Activated CD4-positive, alpha-beta T cell treated with anti-CD3 and anti-CD28 coated beads for 1 hour (primary cell): ENCODE measurements at places on chromosomes 11 and 22.

DNA sequence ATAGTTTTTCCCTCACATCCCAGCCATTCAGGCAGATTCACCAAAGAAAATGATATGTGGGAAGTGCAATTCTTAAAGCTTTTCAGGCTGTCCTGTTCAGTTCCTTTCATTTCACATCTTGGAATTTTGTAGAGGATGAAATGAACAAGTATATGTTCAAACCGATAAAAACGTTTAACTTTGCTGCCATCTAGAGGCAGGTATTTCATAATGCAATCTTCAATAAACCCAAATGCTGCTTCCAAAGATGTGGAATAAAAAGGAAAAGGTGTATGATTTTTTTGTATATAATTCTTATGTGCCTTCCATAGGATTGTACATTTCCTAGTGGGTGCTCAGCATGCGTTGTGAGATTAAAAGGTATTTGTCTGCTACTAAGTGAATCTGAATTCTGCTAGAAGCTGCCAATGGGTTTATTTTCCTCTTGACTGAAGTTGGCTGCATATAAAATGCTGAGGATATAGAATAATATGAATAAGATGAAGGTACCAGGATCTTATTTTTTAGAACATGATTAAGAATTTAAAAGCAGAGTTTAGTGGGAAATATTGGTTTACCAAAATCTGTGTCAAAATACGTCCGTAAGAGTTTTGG, 199.3 kb downstream of the PGR start:
- no peak for DNase-seq

DNA sequence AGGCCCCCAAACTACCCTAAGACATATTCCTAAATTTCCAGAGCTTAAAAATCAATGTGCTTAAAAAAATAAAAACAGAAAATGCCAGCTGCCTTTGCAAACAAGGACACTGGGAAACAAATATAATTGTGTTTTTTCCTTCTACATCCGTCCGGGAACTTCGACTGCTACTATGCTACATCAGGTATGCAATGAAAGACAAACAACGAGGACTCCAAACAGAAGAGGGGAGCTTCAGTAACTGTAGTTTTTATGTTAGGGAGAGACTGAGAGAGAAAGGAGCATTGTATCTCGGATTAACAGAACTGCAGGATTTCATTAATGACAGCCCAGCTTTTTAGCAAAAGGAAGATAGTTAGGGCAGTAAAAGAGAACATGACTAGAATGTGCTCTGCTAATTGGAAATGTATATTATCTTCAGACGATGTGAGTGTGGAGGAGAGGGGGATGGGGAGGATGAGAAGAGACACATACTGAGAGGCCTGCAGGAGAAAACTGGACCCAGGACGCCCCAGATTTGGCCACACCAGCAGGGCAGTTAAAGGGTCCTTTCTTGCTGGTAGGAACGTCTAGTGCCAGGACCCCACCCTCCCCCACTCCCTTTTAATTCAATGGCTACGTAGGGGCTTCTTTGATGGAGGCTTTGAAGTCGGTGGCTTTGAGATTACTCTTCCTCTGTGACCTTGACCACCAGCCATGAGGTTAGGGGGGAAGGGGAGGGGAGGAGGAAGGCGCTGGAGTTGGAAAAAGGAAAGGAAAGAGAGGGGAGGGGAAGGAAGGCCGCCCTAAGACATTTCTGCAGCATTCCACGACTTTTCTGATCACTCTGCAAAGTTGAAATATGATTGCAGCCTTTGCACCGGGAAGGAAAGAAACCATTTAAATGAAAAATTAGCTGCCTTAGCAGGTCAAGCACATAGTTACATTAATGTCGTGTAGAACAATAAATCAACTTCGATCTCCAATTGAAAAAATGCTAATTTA, 187.1 kb downstream of the BLID start:
- no peak for DNase-seq

DNA sequence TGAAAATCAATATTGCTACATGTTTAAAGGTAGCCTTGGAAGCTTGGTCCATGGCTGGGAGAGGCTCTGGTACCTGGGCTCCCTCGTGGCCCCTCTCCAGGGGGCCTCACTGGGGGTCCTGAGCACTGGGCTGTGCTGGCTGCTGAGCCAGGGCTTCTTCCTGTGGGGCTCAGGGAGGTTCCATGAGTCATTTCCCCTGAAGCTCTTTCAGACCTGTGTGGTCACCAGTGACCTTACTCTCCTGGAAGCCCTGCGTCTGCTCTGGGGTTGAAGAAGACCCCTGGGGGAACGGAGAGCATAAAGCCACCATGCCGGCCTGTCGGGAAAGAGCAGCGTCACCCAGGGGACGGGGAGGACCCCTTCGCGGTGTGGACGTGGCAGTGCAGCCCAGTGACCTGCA, 389.0 kb downstream of the TBC1D22A start:
- no peak for DNase-seq

- no peak for DNase-seq
Measured at GRCh38 chr11:69002110-69002569, 10.9 kb downstream of the MRGPRF start.

DNA sequence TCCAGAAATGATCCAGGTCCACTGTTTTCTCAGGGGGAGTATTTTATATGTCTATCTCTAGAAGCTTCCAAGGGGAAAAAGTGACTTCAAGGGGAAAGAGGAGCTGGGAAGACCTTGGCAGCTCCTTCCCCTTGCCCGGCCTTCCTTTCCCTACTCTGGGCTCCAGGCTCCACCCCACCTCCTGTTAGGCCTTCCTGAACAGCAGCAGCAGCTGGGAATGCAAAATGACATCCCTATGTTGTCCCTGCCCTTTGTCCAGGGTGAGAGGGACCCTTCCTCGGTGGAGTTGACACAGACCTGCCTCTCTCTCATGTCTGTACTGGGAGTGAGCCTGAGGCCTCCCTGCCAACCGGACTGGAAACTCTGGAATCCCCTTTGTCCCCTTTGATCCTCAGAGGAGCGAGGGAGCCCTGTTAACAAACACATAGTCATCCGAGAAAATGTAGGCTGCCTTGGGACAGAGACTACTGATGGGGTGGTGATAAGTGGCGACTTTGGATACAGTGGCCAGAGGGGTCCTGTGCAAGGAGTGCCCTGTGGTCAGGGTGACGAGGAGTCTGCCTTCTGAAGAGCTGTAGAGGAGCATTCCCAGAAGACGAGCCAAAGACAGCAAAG, 9.0 kb upstream of the MALAT1 start:
- DNase-seq: no peak

DNA sequence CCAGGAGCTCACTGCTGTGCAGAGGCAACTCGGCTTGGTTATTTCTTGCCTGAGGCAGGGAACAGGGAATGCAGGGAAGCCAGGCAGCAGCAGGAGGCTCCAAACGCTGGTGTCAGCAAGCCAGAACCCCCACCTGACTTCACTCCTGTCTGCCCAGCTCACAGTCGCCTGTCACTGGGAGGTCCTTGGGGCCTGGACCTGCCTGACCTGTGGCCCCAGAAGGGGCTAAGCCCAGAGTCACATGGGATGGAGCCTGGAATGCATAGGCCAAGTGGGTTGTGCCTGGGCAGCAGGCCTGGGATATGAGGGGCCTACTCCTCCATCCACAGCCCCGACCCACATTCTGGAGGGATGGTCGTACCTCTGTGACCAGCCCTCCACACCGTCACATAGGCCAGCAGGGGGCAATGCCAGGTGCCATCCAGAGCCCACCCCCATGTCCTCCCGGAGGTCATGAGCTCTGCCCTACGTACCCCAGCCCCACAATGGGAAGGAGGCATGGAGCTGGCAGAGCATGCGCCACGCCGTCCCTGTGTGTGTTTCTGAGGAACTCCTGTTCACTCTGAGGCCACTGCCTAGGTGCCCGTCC, 5.2 kb downstream of the RASSF7 start:
- no peak for DNase-seq

- DNase-seq: no peak
Measured at GRCh38 chr11:14026961-14027360, 64.4 kb downstream of the SPON1 start.

- DNase-seq: no peak
Measured at GRCh38 chr11:118746988-118747585, 43.9 kb downstream of the DDX6 start.

DNA sequence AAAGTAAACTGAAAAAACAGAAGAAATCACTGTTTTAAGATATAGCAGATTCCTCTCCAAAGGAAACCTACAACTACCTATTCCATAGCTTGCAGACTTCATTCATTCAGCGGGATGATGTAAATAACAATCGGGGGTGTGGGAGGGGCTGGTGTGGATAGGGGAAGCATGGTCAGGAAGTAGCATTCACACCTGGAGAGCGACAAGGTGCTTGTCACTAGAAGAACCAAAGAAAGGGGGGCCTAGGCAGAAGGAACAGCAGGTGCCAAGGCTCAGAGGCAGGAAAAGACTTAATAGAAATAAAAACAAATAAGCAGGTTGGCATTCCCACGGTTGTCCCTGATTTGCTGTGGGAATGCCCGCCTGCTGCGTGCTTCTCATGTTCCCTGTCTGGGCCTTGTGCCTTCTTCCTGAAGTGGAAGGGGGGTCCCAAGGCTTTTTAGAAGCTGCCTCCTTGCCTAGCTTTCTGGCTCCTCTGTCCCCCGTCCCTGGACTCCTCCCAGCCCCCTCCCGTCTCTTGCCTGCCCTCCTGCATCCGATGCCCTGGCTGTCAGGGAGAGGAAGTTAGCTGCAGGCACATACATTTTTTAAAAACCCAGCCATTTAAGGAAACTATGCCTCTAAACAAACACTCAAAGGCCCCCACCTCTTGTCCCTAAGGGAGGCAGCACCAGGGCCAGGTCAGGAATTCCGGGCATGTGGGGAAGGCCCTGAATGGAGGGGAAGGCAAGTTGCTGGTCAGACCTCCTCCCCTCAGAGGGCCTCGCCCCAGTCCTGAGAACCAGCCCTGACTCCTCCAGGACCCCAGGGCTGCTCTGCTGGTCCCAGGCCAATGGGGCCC, 54.7 kb upstream of the PRDM11 start:
- DNase-seq: no peak

DNA sequence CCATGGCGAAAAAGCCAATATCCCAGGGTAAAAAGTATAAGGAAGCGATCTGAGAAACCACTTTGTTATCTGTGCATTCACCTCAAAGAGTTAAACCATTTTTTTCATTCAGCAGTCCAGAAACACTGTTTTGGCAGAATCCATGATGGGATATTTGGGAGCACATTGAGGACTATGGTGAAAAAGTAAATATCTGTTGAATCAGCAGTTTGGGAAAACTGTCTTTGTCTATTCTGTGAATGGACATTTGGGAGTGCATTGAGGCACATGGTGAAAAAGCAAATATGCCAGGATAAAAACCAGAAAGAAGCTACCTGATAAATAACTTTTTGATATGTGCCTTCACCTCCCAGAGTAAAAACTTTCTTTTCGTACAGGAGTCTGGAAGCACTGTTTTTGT, 187.4 kb downstream of the OR4A47 start:
- DNase-seq: no peak

GRCh38 chr11:119892311-119892808, 163.4 kb upstream of the NECTIN1 start:
- no peak for DNase-seq

DNA sequence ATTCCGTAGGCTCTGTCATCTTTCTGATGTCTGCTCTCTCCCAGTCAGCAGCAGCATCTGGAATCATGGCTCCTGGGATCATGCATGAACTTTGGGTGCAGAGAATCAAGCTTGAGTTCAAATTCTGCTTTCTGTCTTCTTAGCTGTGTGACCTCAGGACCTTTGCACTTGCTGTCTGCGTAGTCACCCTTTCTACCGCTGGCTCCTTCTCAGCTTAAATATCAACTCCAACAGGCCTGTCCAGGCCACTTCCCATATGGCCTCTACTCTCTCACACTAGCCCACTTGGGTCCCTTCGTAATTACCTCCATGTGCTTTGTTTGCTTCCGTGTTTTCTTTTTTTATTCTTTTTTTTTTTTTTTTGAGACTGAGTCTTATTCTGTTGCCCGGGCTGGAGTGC, 4.6 kb upstream of the GGA1 start:
- no peak for DNase-seq

GRCh38 chr11:108620958-108621772, 27.6 kb upstream of the EXPH5 start:
- no peak for DNase-seq

- peak; percentile 18 for DNase-seq
Measured at GRCh38 chr22:22431271-22432220, 77.0 kb downstream of the ZNF280B start.

DNA sequence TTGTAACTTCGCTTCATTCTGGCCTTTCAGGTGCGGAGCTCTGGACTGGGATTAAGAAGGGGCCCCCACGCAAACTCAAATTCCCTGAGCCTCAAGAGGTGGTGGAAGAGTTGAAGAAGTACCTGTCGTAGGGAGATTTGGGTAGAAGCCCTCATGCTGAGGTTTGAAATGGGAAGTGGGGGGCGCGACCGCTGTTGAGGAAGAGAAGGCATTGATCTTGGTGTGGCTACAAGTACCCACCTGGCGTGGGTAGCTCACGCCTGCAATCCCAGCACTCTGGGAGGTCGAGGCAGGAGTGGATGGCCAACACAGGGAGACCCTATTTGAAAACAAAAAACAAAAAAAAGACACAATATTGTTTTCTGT, 779 bp downstream of the SELENOH start:
- no peak for DNase-seq

- no peak for DNase-seq
Measured at GRCh38 chr11:100586361-100587101, 100.6 kb upstream of the ARHGAP42 start.

- DNase-seq: peak; percentile 97
Measured at GRCh38 chr11:66288671-66289547, at the start of gene YIF1A. TSS of gene YIF1A (minus strand) at chr11:66289143. CDS start at chr11:66288985, 158 bp downstream.

DNA sequence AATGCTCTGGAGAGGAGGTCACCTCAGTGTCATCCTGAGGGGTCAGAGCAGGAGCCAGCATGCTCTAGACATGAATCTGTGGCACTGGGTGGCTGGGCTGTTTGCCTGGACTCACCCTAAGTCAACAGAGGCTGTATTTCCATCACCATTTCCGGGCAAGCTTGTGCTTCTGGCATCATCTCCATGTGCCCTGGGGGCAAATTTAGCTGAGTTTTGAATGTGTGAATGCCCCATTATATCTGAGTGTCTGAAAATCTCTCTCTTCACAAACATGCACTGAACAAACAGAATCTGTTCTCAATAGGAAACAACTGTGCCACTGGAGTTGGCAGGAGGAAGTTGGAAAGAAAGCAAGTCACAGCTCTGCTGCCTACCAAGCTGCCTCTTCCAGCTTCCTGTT, 356.2 kb downstream of the GRM5 start:
- DNase-seq: no peak

GRCh38 chr11:127619946-127620345, 619.4 kb upstream of the KIRREL3 start:
- DNase-seq: no peak

DNA sequence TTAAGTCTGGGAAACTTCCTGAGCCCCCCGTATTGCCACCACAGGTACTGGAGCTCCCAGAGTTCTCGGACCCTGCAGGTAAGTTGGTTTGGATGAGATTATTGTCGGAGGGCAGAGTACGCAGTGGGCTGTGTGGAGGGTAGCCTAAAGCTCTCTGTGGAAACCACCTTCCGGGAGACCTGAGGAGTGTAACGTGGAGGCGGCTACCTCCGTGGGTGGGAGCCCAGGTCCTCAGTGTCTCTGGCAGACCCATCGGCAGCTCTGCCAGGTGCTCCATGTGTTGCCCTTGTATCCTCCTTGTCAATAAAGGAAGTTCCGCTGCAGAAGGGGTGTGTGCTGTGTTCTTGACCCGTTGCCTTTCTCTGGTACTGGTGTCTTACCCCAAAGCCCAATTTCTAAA, 61.4 kb downstream of the SYT13 start:
- no peak for DNase-seq

GRCh38 chr11:12598330-12599256, 75.6 kb upstream of the TEAD1 start:
- DNase-seq: no peak

- DNase-seq: no peak
Measured at GRCh38 chr11:43360361-43361032, 1.8 kb downstream of the TTC17 start.
